Tongue (tissue), 3 donors: ENCODE measurements at places on chromosomes 2 and 18. TPM values are rescaled to one million over a fixed set of nuclear protein-coding genes. Genes with fewer than 3 reads are reported as not detected.

DNA sequence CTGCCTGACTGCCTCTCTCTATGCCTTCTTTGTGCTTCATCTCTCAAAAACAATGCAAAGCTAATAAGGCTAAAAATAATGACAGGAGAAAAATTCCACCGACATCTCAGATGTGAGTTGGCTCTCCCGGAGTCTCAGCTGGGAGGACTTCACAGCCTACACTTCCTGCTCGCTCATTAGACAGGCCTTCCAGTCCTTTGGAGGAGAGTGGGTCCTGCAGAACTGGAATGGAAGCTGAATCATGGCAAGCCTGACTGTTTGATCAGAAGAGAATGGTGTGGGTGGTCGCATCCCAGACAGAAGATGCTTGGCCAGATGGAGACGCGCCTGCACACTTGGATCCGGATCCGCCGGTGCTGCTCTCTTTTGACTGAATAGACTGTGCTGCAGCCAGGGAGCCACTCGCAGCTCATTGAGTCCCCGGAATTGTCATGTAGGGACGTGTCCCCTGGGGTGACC is 49.7 kb downstream of the TRIB2 start:
- no peak for DNase-seq

Gene ANKRD30B
- total RNA-seq, result not detected

DNA sequence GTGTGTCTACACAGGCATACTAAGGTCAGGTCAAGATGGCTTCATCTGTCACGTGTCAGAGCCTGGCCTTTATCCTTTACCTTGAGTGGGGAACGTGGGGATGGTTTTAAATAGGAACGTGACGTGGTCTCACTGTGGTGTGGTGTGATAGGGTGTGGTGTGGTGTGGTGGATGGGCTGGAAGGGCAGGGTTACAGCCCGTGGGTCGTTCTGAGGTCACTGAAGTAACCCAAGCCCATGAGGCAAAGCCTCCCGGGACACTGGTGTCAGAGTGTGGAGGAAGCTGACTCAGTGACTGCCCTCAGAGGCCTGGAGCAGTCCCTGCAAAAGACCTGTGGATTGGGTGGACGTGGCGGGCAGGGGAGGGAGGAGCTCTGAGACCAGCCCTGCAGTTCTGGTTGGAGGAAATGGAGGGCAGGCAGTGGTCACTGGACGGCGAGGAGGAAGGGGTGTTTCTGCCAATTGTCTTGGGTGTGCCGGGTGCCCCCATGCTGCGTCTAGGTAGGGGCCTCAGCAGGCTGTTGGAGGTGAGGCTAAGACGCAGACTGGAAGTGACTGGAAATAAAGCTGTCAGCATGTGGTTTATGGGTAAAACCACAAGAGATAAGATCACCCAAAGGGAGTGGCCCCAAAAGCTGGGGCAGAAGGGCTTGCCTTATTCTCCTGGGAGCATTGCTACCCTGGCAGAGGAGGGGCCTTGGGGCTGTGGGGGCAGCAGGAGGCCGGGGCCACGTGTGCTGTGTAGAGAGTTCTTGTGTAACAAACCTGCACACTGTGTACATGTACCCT is 84.8 kb downstream of the SH3RF3 start:
- no peak for DNase-seq

GRCh38 chr2:173282795-173283545 is 71.7 kb upstream of the CDCA7 start:
- no peak for DNase-seq

Gene IHH
- not detected for total RNA-seq

DNA sequence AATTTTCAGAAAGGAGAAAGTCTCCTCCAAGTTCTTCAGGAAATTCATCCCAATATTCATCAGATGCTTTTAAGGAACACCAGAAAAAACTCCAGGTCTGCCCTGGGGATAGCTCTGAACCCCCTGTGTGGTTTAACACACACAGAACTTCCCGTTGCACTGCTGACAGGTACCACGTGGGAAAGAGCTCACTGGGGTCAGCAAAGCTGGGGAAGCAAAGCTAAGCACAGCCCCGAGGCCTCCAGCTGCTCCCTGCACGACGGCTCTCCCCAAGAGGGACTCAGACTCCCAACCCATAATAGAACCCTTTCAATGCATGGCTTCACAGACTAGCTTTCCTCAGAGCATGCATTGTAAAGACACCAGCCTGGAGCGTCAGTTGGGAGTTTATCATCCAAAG is 28.0 kb downstream of the ADI1 start:
- DNase-seq, result no peak

GRCh38 chr2:102144128-102144527 is 1.6 kb downstream of the IL1R1 start:
- DNase-seq, result peak; percentile 51

Gene FOXD4L1
- total RNA-seq, result not detected
